Stimulated activated CD4-positive, alpha-beta T cell treated with anti-CD3 and anti-CD28 coated beads, Interleukin-2, amount 100 ng/mL, for 24 hours (primary cell): ENCODE measurements at places on chromosomes 1 and 21.

GRCh38 chr1:66388913-66389312 is 145.0 kb upstream of the SGIP1 start:
- DNase-seq: no peak

DNA sequence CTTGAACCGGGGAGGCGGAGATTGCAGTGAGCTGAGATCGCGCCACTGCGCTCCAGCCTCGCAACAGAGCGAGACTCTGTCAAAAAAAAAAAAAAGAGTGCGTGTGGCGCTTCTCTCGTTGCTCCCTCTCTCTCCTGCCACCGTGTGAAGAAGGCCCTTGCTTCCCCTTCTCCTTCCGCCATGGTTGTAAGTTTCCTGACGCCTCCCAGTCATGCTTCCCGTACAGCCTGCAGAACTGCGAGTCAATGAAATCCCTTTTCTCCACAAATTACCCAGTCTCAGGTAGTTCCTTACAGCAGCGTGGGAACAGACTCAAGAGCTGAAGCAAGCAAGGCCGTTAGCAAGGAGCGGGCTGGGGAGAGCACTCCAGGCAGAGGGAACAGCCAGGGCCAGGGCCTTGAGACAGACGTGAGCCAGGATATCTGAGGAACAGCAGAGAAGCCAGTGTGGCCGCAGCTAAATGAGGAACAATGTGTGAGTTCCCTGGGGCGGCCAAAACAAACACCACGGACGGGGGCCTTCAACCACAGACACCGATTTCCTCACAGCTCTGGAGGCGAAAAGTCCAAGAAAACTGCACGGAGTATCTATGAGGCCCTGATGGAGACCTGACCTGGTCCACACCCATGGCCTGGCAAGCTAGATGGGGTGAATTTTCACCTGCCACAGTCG is 54.2 kb upstream of the ETS2 start:
- DNase-seq: no peak

GRCh38 chr1:7488475-7488842 is 282.6 kb upstream of the VAMP3 start:
- DNase-seq: no peak

DNA sequence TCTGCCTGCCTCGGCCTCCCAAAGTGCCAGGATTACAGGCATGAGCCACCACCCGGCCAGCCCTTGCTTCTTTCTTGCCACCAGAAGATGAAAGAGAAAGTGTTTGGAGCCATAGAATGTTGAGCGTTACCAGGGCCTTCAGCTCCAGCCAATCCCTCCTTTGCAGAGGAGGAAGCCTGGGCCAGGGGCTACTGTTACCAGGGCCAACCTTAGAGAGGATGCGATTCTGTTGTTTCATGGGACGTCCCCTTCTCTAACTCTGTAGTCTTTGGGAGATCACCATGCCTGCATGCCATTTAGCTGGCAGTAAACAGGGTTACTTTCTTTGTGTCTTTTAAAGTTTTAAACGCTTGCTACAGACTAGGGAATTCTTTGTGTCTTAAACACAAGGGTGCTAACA is 45.8 kb downstream of the CLDN14 start:
- DNase-seq: no peak

GRCh38 chr21:28068455-28069358 is 924.0 kb downstream of the LTN1 start:
- no peak for DNase-seq

- no peak for DNase-seq
Measured at GRCh38 chr1:15028102-15028501, 125.4 kb upstream of the TMEM51 start.

DNA sequence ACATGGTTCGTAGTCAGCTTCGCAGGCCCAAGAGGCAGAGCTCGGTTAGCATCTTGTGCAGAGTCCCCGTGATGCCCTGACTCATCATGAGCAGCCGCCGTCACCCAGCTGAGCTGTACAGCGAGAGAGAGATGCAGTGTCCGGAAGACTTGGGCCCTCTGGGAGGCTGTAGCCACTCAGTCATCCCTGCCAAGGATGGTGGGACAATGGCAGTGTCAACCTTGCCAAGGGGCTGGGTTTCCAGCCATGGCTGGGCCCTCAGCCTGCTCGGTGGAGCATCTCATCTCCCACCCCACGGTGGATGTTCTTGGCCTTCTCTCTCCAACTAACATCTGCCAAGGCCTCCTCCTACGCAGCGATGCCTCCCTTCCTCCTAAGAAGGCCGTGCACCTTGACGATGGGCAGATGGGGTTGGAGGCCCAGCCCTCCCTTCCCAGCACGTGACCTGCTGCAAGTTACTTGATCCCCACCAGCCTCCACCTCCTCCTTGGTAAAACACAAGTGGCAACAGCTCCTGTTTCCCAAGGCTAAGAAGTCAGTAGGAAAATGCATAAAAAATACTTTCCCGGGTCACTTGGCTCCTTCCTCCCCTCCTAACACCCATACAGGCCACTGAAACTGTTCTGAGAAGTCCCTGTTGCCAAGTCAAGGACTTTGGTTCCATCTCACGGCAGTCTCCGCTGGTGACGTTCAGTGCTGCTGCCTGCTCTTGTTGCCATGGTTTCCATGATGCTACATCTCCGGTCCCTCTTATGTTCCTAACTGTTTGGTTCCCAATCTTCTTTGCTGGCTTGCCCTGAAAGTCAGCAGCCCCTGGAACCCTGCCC is 384.7 kb upstream of the VAMP3 start:
- no peak for DNase-seq

DNA sequence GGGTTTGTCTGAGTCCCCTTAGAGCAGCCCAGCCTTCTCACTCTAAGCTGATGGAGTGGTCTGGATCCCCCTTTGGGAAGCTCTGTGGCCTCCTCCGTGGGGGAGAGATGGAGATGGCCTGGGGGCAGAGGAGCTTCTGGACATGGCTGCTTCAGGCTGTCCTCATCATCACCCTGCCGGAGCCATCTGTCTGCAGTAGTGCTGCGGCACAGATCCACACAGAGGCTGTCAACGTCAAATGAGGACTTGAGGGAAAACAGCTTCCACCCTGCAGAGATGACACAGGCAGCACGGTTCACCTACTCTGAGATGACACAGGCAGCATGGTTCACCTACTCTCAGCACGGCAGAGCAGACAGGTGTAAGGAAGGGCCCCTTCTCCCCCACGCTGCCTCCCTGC is 134.3 kb downstream of the IGSF21 start:
- no peak for DNase-seq

- DNase-seq: no peak
Measured at GRCh38 chr1:63005812-63006211, 221.9 kb downstream of the ATG4C start.

DNA sequence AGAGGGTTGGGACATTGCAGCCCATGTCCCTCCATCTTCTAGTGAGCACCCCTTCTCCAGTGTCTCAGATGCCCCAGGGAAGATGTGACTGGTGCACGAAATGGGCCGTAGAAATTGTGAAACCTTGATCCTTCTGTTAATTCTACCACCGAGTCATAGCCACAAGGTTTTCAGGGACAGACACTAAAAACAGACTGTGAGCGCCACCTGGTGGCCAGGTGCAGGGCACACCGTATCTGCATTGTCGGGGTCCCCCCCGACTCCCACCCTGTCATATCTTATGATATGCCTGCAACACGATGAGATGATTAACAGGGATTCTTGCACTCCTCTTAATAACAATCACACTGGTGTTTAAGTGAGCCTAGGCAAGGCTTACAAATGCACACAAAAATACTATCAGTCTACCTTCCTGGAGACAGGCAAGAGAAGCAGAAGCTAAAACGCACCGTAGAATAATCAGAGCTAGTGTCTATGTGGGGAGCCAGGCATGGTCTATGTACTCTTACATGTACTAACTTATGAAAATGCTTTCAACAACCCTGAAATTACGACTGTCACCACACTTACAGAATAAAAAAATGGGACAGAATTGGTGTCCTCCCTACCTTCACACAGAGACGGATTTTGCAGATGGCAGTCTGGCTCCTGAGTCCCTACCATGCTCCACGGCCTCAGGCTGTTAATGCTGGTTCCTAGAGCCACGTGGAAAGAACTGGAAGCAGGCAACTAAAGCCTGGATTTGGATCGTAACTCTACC is 57.9 kb downstream of the FHAD1 start:
- DNase-seq: peak; percentile 82

DNA sequence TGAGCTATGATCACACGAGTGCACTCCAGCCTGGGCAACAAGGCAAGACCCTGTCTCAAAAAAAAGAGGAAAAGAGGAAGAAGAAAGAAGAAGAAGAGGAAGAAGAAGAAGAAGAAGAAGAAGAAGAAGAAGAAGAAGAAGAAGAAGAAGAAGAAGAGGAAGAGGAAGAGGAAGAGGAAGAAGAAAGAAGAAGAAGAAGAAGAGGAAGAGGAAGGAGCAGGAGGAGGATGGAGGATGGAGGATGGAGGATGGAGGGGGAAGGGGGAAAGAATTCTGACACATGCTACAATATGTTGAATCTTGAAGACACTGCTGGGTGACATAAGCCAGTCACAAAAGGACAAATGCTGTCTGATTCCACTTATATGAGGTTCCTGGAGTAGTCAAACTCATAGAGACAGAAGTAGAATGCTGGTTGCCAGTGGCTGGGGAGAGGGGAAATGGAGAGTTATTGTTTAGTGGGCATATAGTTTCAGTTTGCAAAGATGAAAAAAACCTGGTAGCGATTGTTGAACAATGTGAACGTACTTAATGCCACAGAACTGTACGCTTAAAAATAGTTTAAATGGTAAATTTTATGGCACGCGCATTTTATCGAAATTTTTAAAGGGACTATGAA is 47.3 kb upstream of the COA6 start:
- no peak for DNase-seq

GRCh38 chr1:93257889-93258288 is 77.4 kb downstream of the CCDC18 start:
- DNase-seq: no peak

- no peak for DNase-seq
Measured at GRCh38 chr1:71488555-71489252, 407.9 kb upstream of the ZRANB2 start.

- no peak for DNase-seq
Measured at GRCh38 chr21:33686386-33686785, 44.1 kb downstream of the ITSN1 start.

DNA sequence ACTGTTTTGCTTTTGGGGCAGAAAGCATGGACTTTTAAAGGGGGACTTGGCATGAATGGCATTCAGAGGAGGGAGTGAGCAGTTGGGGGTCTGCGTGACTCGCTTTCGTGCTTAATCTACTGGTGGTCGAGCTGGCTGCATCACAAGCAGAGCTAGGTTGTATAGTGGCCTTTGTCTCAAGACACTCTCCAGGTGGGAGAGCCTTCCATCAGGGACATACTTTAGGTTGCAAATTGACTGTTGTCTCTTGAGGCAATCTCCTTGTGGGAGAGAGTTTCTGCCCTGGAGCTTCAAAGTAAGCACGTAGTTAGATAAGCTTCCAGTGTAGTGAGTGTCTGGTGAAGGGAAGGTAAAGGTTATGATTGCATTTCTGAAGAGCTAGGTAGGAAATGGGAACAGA is 93.9 kb downstream of the C1orf21 start:
- no peak for DNase-seq

DNA sequence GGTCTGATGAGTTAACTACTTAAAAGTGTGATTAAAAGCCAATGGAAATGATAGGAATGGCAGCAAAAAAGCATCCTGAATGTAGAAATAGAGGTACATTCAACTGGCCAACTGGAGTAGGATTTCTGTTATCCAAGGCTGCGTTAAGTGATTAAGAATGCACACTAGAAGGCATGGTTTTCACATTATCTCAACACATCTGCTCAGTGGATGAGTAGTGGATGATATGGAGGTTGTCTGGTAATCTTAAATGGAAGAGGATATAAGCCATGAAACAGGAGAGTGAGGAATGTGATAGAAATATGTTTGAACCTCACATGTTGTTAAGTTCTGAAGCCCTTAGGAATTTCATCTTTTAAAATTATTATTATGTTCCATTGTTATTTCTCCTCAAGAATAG is 839.9 kb downstream of the USP25 start:
- no peak for DNase-seq

- no peak for DNase-seq
Measured at GRCh38 chr1:119480175-119480574, 26.8 kb upstream of the HSD3B1 start.

GRCh38 chr1:223748773-223749733 is 36.7 kb downstream of the CAPN2 start:
- peak; percentile 73 for DNase-seq

DNA sequence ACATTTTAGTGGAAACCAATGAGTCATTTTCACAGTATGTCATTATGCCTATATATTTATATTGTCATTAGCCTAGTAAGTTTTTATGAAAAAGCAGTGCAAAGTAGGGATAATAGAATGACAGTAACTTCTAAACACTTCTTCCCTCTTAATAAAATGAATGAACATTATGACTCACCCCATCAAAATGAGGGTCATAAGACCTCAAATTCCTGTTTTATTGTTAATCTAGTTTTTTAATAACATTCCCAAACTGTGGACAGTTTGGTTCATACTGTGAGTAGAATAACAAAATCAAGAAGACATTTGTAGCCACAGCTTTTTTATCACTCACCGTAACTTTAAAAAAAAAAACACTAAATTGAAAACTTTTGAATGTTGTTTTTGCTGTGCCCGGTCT is 160.5 kb downstream of the LRRC40 start:
- DNase-seq: no peak

GRCh38 chr1:227913764-227914721 is 33.7 kb downstream of the WNT9A start:
- DNase-seq: no peak

DNA sequence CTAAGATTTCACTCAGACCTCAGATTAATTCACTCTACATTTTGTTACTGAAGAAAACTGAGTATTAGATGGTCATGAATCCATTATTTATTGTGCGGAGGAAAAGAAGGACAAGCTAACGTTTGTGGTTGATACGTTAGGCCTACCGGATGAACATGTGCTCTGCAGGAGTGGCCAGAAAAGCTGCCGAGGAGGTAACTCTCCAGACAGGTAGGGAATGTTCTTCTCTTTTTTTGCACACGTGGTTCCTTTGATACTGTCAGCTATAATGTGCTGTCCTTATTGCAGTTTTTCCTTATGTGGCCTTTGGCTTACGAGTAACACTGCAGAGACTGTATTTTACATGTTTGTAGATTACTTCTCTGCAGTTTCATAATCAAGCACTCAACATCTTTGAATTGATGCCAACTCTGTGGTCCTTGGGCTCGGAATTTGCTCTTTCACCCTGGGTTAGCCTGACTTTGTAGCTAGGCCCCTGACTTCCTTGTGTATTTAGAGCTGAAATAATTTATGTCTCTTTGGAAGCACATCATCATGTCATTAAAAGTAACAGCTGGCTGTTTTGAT is 13.6 kb downstream of the MTR start:
- DNase-seq: no peak

DNA sequence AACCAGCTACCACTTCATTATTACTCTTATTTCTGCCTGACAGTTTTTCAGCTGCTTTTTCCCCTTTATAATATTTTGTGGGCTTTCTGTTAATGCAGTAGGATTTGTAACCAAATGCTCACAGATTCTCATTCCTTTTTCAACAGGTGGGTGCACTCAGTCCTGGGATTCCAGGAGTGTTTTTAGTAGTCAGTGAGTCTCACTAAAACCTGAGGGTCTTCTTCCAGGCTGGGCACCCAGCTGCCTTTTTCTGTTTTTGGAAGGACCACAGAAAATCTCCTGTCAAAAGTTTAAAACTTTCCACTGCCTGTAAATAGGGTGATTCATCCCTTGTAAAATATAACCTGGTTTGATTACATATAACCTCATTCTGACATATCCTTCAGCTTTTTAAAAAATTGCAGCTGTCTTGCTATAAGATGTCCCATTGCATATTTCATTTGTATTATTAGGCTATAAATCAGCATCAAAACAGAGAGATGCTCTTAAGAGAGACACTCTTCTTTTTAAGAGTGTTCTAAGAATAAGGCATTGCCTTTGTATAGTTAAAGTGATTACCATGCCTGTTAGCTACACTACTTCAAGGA is 16.8 kb upstream of the CEP350 start:
- DNase-seq: no peak
